ENCODE measurements at places on chromosomes 16 and 17.

- H3K4me1 ChIP-seq: no peaks in the 10 kb centered on the region
- peaks cover 97% of the 10 kb centered on the region for H3K36me3 ChIP-seq
- ATAC-seq: no peak
- H3K27me3 ChIP-seq: no peaks in the 10 kb centered on the region
Measured at GRCh38 chr17:3815122-3815521, 14.1 kb upstream of the ITGAE start.

DNA sequence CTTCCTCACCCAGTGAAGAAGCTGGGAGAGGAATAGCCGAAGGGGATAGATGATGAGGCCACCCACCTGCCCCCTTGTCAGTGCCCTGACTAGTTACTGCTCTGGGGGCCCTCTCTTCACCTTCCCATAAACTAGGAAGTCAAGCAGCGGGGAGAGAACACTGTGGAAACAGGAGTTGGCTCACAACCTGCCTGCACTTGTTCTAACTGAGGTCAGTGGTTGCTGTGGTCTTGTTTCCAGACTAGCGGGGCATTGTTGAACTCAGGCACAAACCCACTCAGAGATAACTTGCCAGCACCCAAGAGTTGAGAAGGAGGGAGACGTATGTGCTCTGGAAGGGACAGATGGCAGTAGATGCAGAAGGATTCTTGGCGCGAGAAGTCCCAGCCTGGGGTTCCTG, 48.6 kb upstream of the DDX52 start:
- ATAC-seq: no peak
- no peaks in the 10 kb centered on the region for H3K36me3 ChIP-seq
- peaks cover 9% of the 10 kb centered on the region for H3K27me3 ChIP-seq
- no peak overlapping the region for H3K27ac ChIP-seq
- H3K4me1 ChIP-seq: peaks cover 4% of the 10 kb centered on the region

DNA sequence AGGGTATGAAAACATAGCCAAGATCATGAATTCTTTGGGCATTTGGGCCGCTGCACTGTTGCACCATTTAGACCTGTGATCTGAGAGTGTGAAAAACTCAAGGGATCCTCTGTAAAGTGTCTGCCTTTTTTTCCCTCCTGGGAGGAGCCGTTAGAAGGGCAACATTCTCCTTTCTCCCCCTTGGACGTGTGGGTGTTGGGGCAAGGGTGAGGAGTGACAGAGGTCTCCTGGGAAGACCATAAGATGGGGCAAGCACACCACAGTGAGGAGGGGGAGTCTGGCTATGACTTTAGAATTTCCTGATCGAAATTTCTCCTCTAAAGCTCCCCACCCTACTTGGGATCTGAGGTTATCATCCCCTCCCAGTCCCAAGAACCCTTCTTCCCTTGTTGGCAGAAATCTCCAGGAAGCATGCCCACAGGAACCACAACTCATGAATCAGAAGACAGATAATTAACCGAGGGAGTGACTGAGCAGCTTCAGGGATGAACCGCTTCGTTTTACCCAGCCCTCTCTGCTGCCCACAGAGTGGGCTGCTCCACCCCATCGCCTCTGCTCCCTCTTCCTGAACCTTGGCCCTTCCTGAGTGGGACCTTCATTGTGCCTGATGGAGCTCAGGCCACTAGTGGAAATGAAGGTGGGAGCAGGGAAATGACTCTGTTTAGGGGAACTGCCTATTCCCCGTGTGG, 4.2 kb downstream of the ITGB3 start:
- no peaks in the 10 kb centered on the region for H3K36me3 ChIP-seq
- H3K27ac ChIP-seq: no peak overlapping the region
- peaks cover 39% of the 10 kb centered on the region for H3K27me3 ChIP-seq
- no peak for ATAC-seq
- H3K4me3 ChIP-seq: no peak overlapping the region

DNA sequence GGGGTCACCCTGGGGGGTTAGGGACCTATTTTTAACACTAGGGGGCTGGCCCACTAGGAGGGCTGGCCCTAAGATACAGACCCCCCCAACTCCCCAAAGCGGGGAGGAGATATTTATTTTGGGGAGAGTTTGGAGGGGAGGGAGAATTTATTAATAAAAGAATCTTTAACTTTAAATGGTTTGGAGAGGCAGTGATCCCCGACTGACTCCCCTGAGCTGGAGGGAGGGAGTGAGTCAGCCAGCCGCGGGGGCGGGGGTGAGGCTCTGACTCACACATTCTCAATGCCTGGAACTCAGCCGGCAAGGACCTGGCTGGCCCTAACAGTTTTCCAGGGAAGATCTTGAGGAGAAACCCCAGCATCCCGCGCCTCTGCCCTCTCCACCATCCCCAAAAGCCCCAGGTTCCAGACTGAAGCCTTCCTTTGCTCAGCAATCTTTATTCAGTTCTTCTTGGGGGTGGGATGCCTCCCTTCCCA, 1.5 kb downstream of the HCFC1R1 start:
- H3K4me1 ChIP-seq: peaks cover 23% of the 10 kb centered on the region
- H3K27me3 ChIP-seq: no peaks in the 10 kb centered on the region
- peak; percentile 51 for ATAC-seq
- H3K27ac ChIP-seq: peak overlapping the region; percentile 90
- peak overlapping the region; percentile 82 for H3K4me3 ChIP-seq
- peaks cover 55% of the 10 kb centered on the region for H3K36me3 ChIP-seq

GRCh38 chr17:56499799-56500388, 93.6 kb upstream of the NOG start:
- peaks cover 10% of the 10 kb centered on the region for H3K27me3 ChIP-seq
- ATAC-seq: no peak
- no peak overlapping the region for H3K4me3 ChIP-seq
- no peaks in the 10 kb centered on the region for H3K36me3 ChIP-seq

DNA sequence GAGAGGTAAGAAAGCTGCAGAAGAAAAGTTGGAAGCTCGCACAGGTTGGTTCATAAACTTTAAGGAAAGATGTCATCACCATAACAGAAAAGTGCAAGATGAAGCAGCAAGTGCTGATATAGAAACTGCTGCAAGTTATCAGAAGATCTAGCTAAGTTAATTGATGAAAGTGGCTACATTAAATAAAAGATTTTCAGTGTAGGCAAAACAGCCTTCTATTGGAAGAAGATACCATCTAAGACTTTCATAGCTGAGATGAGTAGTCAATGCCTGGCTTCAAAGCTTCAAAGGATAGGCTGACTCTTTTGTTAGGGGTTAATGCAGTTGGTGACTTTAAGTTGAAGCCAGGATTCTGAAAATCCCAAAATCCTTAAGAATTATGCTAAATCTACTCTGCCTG, 24.0 kb downstream of the CYLD start:
- peaks cover 68% of the 10 kb centered on the region for H3K4me1 ChIP-seq
- no peaks in the 10 kb centered on the region for H3K27me3 ChIP-seq
- peak overlapping the region; percentile 75 for H3K4me3 ChIP-seq
- peak overlapping the region; percentile 82 for H3K27ac ChIP-seq
